ENCODE measurements at places on chromosomes 6 and 20.

- no peak for DNase-seq
These were observed 587.8 kb downstream of the EPM2A start for GRCh38 chr6:145147559-145147958.

DNA sequence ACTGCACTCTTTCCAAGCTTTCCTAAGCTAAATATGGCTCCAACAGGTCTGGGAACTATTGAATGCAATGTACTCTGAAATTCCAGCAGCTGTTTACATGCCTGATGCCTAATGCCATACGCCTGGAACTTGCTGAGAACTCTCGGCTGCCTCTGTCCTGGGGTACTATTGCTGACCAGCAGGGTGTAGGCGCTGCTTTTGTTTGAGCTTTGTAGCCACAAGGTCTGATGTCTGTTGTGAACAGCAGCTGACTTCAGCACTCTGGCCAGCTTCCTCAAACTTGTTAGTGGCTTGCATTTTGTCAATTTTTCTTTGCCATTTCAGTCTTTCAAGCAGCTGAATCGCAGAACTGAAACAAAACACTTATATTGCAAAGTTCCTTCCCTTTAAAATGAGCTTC, 26.7 kb downstream of the SAYSD1 start:
- DNase-seq = no peak

DNA sequence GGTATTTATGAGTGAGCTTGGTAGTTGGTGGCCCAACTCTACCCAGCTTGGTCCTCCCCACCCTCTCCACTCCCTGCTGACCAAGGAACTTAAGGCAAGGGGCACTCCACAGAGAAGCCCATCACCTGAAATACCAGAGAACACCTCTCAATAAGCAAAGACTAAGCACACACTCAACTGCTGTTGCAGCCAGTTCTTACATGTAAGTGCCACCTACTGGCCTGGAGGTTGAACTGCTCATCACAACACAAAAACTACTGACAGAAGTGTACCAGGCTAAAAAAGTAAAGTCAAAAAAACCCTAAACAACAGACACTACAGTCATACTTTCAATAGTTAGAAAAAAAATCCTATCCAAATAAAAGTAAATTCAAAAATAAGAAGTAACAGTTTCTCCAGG, 146.2 kb downstream of the FAM83B start:
- DNase-seq = no peak

DNA sequence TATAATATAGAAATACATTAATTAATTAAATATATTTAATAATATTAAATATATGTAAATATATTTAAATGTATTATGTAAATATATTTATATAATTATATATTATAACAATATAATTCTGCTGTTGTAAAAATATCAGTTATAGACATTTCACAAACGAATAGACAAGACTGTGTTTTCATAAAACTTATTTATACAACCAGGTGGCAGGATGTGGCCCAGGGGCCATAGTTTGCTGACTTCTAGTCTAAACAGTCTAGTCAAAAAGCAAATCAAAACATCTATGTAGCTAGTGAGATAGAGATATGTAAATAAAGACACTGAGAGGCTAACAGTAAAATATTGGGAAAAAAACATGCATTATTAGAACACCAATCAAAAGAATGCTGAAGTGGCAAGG, 136.4 kb downstream of the TBXT start:
- DNase-seq = no peak

DNA sequence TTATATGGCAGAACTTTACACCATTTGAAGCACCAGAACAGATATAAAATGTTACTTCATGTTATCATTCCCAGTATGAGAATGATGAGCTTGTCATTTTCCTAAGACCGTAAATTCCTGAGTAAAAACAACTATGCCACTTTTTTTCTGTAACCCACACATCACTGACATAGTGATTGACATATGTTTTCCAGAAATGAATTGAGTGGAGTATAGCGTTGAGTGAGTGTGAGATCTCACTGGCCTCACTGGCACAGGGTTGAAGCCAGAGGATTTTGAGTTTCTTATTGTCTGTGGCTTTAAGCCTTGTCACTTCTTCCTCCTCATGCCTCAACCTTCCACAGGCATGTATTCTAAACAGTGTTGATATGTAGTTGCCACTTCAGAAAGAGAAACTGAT, 62.3 kb downstream of the PDE7B start:
- DNase-seq = no peak

DNA sequence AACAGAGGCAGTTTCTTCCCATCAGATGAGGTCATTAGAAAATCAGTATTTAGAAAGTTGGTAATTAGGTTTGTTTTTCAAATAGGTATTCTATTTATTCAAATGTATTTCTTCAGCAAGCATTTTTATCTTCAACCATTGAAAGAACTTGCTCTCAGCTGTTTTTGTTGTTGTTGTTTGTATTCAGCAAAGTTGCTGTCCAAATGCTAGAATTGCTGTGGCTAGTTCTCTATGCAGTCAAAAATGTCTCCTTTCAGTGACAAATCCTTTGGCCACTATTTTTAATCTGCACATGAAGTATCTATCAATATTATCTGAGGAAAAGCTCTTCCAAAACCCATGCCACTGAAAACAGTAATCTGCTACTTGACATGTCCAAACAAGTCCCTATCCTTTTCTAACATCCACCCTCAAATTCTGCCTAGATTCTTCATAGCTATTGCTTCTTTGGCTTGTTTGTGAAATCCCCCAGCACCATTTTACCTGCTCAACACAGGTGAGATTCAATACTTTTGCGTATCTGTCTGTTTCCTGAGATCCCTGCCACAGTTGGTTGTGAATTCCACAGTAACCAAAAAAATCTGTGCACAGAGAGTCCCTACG, 1005.4 kb downstream of the GRIK2 start:
- no peak for DNase-seq

DNA sequence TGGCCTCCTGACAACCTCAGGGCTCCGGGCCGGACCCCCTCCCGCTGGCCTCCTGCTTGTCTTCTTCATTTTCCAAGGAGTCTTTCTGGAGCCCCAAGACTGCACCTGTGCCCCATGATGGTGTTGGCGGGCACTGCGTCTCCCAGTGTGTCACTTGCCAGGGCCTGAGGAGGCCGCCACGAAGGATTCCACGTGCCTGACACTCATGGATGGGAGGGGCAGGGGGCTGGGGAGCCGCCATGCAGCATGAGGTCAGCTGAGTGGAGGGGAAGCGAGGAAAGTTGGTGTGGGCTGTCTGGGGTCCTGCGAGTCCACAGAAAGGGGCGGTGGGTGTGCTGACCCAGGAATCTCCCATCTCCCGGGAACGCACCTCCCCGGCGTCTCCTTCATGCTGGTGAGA, 165.7 kb downstream of the SMOC2 start:
- DNase-seq = no peak

DNA sequence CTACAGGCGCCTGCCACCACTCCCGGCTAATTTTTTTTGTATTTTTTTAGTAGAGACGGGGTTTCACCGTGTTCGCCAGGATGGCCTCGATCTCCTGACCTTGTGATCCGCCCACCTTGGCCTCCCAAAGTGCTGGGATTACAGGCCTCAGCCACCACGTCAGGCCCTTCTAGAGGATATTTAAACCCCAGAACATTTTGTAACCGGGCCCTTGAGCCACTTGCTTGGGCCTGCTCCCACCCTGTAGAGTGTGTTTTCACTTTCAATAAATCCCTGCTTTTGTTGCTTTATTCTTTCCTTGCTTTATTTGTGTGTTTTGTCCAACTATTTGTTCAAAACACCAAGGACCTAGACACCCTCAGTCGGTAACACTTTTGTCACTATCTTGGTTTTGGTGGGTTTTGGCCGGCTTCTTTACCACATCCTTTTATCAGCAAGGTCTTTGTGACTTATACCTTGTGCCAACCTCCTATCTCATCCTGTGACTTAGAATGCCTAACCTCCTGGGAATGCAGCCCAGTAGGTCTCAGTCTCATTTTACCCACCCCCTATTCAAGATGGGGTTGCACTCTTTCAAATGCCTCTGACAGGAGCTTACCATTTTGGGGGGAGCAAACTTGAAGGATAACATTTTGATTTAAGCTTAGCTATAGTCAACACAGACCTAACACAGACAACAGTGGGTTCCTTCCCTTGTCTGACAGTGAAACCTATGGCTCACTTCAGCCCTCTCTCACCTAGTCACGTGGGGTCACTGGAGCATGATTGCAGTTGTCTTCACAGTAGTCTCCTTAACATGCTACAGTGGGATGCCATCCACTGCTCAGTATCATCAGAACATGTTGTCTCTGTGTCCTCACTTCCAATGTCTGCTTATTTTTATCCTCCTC, 27.9 kb upstream of the KIF6 start:
- no peak for DNase-seq

DNA sequence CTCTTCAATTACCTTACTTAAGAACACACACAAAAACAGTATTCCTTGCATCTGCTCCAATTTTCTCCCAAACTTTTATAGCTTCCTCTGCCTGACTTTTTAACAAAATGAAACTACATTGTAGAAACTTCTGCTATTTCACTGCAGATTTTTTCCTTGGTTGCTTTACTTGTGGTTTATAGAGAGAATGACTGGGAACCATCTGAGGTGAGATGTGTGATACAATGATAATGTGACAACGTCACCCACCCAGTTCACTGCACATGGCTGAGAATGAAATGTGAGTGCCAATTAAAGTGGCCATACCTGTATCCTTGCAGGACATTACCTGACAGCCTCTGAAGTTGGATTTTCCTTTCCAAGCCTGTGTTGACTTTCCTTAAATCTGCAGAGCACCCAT, 258.4 kb downstream of the CD83 start:
- no peak for DNase-seq

DNA sequence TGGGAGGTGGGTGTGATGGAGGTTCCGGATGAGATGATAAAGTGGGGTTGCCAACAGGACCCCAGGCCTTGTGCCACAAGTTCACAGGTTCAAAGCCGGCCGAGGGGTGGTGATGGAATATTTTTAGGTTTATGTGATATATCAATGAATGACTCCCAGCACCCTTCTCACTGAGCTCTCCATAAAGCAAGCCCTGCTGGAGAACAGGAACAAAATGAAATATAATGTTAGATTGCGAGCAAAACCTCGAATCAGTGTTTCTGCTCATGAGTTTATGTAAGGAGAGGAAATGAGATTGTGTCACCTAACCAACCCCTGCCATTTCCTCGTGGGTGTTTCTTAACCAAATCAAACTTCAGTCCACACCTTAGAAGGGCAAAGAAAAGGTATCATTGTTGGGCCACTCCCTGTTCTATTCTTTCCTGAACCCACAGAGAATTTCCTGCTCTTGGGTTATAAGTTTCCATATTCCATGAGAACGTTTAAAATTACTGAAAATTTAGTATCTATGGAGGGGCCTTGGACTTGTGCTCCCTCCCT, 192.2 kb upstream of the EXOC2 start:
- DNase-seq = no peak

DNA sequence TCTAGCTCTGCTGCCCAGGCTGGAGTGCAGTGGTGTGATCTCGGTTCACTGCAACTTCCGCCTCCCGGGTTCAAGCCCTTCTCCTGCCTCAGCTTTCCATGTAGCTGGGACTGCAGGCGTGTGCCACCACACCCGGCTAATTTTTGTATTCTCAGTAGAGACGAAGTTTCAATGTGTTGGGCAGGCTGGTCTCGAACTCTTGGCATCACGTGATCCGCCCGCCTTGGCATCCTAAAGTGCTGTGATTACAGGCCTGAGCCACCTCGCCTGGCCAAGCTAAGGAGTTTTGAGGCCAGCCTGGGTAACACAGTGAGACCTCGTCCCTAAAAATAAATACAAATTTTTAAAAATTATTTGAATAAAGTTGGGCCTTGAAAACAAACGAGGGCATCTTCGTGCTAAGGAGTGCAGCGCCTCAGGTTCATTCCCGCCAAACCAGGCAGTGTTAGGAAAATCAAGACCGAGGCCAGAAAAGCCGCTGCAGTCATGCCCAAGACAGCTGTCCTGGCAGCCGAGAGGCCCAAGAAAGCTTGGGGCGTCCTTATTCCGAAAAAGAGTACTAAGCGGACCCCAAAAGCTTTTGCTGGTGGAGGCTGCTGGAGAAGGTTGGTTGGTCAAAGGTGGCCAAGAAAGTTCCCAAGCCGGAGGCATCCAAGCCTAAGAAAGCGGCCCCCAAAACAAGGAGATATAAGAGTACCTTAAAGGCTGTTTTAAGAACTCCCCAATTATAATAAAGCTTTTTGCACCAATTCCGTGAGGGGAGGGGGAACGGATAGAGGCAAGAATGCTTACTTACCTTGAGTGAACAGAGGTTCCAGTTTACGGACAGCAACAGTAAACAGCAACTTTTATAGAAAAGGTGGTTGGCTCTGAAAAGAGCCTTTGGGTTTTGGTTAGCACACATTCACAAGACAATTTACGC, 109.0 kb downstream of the HFE start:
- DNase-seq = no peak

DNA sequence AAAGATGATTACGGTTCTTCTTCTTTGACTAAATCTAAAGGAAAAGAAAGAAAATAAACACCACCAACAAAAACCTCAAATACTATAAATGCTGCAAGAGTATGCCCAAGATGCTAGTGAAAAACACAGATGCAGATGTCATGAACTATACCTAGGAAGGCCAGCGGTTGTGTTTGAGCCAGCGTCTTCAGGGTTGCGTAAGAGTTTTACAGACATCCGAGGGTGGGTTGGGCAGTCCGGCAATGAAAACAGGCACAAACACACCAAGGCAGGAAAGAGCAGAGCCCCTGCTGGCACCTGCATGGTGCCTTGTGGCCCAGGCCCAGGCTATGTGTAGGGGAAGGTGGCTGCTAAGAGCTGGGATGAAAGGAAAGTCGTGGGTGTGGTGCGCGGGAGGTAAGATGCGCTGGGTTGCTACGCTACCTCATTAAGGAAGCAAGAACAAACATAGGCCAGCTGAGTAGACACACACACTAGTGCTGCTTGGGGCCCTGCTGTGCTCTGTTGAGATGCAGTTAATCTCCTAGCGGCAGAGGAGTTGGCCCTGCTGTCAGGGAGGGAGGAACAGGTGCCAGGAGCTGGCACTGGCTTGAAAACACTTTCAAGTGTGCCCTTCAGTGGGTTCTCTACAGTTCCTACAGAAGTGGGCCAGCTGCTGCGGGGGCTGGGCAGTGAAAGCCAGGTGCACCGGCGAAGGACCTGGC, 170.2 kb upstream of the PLN start:
- DNase-seq = no peak

DNA sequence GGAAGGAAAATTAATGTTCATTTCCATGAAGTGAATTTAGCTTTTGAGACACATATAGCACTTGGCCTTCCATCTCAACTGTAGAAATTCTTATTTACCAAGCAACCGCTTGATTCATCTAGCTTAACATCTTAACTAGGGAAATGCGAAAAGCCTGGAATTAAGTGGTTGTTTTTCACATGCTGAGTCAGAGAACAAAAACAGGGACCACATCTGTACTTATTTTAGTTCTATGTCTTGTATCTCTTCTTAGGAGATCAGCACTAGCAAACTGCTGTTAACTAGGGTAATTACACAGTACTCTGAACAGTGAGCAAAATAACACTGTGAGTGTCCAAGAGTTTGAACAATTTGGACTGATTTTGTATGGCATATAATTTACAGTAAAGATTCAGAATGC, 590.9 kb upstream of the NRSN1 start:
- DNase-seq = no peak
